LoVo (cell line): ENCODE measurements at places on chromosomes 1 and 21.

GRCh38 chr1:149986486-149987296, 23.8 kb downstream of the OTUD7B start:
- DNase-seq: no peak

- DNase-seq: no peak
These were observed 112.6 kb downstream of the LRIG2 start for GRCh38 chr1:113185463-113186104.

- no peak for DNase-seq
These were observed 505 bp downstream of the ENTREP3 start for GRCh38 chr1:155254714-155255242.

GRCh38 chr1:97870589-97870988, 50.2 kb downstream of the DPYD start:
- no peak for DNase-seq

DNA sequence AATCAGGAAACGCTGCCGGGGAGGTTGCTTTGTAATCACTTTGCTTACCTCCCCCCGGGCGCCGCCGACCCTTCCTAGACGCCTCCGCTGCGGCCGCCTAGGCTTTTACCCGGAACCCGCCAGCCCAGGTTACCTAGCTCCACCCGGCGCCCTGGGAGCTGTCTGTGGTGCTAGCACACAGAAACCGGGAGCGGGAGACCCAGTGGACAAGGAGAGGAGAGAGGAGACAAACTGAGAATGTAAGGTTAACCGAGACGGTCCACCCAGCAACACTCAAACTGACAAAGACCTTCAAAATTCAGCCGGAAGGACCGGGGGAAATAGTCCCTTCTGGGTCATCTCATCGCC, 9.8 kb downstream of the BARHL2 start:
- no peak for DNase-seq

GRCh38 chr1:229070168-229070567, 200.7 kb upstream of the RAB4A start:
- peak; percentile 85 for DNase-seq

DNA sequence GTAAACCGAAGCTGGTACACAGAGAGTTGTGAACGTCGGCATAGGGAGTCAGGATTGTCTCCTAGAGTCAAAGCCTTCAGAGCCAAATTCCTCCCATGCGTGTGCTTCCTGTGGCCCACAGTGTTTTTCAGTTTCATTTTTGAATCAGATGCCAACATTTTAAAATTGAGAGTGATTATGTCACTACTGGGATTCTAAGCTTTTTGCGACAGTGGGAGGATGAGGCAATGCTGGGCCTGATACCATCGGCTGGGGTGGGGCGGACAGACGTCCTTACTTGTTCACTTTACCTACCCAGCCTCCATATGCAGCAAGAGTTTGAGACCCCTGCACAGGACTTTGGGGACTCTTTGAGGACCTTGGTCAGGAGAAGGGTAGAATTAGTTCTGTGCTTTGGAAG, 1.3 kb upstream of the KLHDC7A start:
- DNase-seq: no peak

- no peak for DNase-seq
These were observed 64.0 kb downstream of the SAMSN1 start for GRCh38 chr21:14482165-14482564.
